ENCODE measurements at places on chromosomes 4 and X.

DNA sequence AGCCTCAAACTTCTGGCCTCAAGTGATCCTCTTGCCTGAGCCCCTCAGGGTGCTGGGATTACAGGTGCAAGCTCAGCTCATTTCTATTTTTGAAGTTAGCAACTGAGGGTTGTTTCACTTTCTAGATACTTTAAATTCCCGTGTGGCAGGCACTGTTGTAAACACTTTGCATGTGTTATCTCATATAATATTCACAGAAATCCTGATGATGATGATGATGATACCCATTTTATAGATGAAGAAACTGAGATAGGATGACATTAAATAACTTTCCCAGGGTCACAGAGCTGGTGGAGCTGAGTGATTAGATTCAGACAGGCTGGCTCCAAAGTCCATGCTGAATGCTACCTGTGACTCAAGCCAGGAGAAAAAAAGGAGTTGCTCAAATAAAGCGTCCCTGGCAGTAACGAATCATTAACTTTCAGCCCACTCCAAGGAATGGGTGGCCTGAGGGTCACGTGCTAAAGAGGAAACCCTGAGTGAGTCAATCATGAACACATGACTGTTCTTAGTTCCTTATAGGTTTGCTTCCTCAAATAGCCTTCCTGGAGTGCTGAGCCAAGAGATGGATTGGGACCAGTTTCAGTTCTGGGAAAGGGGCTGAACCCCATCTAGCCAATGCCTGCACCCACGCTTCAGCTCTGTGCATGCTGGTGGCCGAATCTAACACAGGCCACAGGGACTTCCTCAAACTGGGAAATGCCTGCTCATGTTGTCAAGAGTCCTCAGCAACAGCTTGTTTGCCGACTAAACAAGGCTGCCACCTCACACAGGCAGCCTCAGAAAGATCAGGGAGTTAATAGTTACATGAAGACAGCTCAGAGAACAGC lies 52.8 kb downstream of the RBM47 start:
- no peak for DNase-seq

- no peak for DNase-seq
These were observed 20.8 kb downstream of the FGFRL1 start for GRCh38 chr4:1031956-1032795.

DNA sequence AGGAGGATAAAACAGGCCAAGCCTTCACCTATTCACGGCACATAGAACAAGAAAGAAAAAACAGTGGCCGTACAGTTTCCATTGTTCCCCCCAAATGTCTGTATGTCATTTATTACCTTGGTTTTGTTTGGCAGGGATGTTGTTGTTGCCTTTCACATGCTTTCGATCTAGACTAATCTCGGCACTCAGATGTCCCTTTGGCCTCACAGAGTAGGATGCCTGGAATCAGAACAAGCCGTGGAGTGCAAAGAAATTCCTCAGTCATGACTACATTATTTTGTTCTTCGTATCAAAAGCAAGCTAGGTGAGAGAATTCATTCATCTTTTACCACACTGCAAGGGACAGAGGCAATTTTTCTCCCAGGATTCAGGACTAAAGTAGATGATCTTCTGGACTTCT lies 106.9 kb downstream of the SMIM20 start:
- DNase-seq: no peak

DNA sequence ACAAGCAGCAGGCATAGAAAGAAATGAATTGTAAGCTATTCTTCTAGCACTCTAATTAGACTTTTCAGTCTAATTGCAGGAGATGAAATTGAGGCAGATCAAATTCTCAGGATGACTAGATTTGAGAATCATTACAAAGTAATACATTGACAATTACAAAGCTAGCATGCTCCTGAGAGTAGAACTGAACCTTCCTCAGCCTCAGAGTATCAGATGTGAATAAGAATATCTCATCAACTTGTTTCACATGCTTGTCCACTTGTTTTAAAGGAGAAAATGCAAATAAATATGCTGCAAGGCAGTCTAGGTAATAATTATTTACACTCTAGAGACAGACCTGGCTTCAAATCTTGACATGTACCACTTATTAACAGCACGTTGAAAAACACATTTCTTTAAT lies 491.0 kb upstream of the MAGEB2 start:
- no peak for DNase-seq

DNA sequence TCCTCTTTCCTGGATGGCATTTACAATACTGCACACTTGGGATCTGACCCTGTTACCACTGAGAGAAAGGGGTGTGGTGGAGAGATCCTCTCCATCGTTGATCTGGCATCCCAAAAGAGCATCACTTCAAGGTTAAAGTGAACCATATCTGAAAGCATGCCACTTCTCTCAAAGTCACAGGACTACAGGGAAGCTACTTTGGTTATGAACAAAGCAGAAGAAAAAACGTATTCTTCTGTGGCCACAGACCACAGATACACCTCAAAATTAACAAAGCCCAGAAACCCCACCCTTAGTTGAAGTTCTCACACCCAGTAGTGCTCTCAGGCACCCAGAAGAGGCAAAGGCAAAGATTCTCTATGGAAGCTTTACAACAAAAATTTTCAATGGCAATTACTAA lies 108.3 kb downstream of the JADE1 start:
- no peak for DNase-seq

- DNase-seq: no peak
These were observed 50.4 kb downstream of the PHKA1 start for GRCh38 chrX:72663737-72664136.

GRCh38 chrX:120380699-120381098 lies 18.8 kb downstream of the ATP1B4 start:
- DNase-seq: no peak

GRCh38 chrX:74923942-74924448 lies 1.3 kb downstream of the NEXMIF start:
- peak; percentile 22 for DNase-seq

DNA sequence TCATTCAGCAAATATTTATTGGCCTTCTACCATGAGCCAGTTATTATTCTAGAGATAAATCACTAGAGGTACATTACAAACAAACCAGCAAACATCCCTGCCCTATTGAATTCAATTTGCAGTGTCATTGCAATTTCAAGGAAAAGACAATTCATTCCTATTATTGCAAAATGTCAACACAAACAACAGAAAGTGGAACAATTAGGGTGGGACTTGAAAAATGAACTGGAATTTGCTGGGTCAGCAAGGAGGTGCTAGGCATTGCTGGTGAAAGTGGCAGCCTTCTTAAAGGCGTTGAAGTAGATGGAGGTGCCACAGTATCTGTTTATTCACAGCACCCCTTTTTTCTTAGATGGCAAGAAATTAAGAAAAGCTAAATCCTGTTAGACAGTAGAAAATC lies 224.0 kb upstream of the BMP3 start:
- DNase-seq: no peak

GRCh38 chrX:23802431-23802830 lies 19.5 kb downstream of the SAT1 start:
- no peak for DNase-seq

- peak; percentile 31 for DNase-seq
These were observed 28.4 kb downstream of the GAGE1 start for GRCh38 chrX:49627086-49627777.

DNA sequence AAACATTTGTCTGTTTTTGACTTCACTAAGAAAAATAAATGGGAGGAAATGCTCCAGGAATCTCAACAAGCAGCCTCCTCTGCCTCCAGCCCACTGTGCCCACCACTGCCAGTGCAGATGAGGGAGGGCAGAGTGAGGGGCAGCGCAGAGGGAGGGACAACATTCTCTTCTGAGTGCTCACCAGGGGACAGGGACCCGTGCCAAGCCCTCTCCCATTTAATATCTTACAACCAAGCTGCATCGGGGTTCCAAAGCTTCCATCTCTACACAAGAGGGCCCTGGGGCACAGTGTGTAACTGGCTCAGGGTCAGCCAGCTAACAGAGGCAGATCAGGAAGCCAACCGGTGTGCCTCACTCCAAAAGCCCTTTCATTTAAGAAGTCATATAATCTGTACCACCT lies 120.4 kb downstream of the NSUN7 start:
- no peak for DNase-seq

GRCh38 chr4:6576512-6576911 lies 1.5 kb downstream of the MAN2B2 start:
- no peak for DNase-seq

GRCh38 chr4:34964613-34965012 lies 1279.7 kb downstream of the ARAP2 start:
- DNase-seq: no peak

GRCh38 chrX:129738466-129739308 lies at the start of gene XPNPEP2:
TSS of gene XPNPEP2 (plus strand) at chrX:129738979. CDS start at chrX:129739214, 235 bp downstream.
- DNase-seq: no peak

DNA sequence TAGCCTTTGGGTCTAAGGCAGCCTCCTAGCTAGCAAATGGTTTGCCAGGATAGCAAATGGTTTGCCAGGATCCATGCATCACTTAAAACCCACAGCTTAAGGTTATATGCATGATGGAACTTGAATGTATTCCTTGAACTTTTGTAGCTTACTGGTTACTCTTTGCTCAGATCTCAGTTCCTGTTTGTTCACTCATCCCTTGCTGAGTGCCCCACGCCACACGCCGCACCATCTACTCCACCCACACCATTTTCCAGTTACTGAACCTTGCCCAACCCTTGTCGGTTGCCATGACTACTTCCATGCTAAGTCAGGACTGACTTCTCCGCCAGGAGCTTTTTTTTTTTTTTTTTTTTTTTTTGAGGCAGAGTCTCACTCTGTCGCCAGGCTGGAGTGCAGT lies 29.5 kb upstream of the XIAP start:
- peak; percentile 28 for DNase-seq

GRCh38 chr4:80141543-80141942 lies 55.8 kb upstream of the PRDM8 start:
- DNase-seq: no peak

DNA sequence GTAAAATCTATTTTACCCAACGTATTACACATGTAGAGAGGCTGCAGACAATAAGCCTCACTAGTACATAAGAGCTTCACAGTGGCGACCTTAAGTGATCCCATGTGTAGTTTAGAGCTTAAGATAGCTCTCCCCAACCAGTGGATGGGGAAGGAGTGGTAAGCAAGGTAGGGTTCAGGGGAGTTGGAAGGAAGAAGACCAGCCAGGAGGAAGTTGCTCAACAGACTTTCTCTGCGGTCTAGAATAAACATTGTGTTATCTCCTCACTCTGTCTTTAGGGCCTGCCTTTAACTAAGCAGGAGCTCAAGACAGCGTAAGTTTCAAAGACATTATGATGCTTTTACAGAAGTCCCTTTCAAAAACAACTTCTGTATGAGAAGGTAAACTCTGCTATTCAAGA lies 16.8 kb downstream of the MEPE start:
- no peak for DNase-seq

DNA sequence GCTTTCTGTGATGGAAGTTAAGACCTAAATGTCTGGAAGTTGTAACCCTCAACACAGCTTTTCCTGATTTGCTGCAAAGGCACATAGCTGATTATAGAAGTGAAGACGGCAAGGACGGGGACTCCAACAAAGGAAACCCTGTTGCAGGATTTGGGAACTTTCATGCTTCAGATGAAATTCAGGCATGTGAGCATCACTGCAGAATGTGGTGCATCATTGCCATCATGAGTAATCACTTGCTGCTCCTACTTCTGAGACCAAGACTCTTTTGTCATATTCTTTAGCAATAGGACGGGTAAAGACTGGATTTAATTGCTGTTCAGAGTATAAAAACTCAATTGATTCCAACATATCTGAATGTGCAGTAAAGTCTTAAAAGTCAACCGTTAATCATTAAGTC lies 35.8 kb downstream of the YIPF6 start:
- DNase-seq: no peak

- no peak for DNase-seq
These were observed 159.2 kb downstream of the BTC start for GRCh38 chr4:74635074-74635473.

DNA sequence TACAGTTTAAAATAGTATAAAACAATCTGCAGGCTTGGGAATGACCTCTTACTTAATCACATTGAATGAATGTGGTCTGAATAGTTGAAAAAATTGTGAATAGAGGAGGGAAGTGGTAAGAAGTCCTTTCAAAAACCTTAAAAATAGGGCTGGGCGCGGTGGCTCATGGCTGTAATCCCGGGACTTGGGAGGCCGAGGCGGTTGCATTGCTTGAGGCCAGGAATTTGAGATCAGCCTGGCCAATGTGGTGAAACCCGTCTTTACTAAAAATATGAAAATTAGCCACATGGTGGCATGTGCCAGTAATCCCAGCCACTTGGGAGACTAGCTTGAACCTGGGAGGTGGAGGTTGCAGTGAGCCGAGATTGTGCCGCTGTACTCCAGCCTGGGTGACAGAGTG lies 36.5 kb downstream of the HERC3 start:
- DNase-seq: no peak

- no peak for DNase-seq
These were observed 17.8 kb upstream of the RPL39 start for GRCh38 chrX:119809185-119809666.

DNA sequence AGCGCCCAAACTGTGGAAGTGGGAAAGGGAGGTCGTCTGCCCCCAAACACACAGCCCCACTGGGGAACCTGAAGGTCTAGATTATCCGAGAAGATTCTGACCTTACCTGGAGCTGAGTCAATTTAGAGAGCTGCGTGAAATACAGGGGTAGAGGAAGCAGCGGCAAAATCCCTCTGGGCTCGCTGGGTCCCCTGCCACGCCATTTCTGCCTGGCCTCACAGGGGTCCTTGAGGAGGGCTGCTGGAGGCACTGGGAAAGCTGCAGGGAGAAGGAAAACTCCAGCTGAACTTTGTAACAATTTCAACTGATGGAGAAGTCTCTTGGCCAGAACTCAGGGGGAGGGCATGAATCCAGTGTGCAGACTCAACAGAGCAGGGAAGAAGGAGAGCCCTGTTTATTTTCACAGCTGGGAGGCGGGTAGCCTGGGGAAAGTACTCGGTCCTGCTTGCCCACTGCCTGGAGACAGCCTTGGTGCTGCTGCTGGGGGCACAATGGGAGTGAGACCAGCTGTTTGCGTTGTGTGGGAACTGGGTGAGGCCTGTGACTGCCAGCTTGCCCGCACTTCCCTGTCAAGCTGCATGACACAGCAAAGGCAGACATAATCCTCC lies 93.2 kb upstream of the MAPK10 start:
- DNase-seq: no peak

- DNase-seq: no peak
These were observed 19.1 kb upstream of the ZXDA start for GRCh38 chrX:57929373-57929772.

Data from stimulated activated CD8-positive, alpha-beta memory T cell treated with anti-CD3 and anti-CD28 coated beads, Interleukin-4, amount 100 ng/mL, for 48 hours (primary cell).